ENCODE measurements at places on chromosomes 1 and 21.
A peak's percentile ranks its signal among the peaks of the same experiment; 100 is the strongest.

DNA sequence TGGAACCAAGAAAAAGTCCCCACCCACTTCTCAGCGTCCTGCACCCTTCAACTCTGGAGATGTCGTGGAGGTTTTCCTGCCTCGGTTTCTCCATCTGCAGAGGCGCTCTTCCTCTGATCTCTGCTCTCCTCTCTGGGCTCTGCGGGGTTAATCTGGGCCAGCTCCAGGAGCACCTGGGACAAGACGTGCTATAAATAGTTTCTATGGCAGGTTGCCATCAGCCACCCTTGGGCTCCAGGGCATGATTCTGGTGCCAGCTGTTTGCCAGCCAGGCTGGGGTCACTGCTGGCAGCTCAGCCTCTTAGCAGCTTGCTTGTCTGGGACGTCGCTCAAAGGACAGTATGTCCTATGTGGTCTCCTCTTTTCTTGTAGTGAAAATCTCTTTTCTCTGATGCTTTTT lies 137.1 kb downstream of the ACTL8 start:
- no peak for DNase-seq

DNA sequence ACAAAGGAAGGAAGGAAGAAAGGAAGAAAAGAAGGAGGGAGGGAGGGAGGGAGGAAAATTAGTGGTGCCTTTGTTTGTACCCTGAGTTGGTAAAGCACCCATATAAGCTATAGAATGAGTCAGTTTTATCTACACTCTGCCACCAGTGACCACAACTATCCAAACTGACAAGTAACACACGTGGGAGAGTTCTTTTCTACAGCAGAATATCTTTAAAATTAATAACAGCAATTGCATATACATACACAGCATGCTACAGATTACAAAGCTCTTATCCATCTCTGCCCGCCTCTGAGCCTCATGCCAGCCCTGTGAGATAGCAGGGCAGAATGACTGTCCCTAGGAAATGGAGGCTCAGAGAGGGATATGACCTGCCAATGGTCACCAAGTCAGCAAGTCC lies 20.3 kb downstream of the CDCP2 start:
- no peak for DNase-seq

GRCh38 chr1:6819246-6820040 lies 34.2 kb downstream of the CAMTA1 start:
- no peak for DNase-seq

DNA sequence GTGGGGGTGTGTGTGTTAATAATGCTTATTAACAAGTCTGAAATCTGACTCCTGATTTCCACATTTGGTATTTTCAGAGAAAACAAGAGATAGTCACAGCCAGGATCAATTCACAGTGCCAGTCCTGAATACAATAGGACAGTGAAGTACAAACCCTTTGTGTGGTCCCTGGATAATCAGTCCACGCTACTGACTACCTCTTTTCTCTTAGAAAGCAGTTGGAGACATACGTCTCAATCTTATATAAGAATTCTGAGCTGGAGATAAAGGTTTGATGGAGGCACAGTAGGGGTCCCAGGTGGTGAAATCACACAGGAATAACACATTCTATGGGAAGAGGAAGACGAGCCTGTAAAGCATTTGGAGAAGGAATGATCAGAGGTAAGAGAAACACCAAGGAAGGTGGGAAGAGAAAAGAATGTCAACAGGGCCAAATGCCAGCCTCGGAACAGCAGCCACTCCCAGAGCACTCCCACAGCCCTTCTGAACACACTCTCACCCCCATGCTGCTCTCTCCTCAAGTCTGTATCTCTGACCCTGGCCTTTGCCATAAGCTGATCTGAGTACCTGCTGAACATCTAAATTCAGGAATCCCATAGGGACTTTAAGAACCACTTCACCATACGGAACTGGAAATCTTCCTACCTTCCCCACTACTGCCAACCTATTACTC lies 48.6 kb downstream of the TRAF5 start:
- DNase-seq = peak; percentile 10

DNA sequence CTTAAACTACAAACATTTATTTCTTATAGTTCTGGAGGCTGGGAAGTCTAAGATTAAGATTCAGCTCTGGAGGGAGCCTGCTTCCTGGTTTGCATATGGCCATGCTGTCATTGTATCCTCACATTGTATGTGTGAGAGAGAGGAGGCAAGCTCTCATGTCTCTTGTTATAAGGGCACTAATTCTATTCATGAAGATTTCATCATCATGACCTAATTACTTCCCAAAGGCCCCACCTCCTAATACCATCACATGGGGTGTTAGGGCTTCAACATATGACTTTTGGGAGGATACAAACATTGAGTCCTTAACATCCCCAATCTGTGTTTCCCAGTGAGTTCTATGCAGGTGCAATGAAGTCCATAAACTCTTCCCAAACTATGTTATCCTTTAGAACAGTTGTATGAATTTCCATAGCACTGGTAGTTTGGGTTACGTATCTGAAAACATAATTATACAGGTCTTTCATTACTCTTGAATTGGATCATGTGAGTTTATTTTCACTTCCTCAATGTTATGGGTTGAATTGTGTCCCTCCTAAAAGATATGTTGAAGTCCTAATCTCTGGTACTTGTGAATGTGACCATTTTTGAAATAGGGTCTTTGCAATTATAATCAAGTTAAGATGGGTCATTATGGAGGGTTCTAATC lies 124.2 kb downstream of the RUNX1 start:
- no peak for DNase-seq

DNA sequence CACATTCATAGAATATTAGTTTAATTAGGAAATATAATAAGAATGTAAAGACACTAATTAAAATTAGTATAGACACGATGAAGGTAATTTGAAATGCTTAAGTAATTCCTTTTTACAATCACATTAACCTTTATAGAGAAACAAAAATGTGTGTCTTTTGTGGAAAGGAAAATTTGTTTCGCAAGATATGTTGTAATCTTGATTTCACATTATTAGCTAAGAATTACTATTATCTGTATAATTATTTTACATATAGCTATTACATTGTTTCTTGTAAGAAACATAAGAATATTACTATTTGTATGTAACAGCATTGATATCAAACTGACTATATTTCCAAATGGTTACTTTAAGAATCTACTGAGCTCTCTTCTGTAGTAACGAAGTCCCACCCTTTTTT lies 111.2 kb downstream of the PTPRC start:
- DNase-seq = no peak

GRCh38 chr1:197896301-197896700 lies 6.1 kb upstream of the C1orf53 start:
- no peak for DNase-seq

DNA sequence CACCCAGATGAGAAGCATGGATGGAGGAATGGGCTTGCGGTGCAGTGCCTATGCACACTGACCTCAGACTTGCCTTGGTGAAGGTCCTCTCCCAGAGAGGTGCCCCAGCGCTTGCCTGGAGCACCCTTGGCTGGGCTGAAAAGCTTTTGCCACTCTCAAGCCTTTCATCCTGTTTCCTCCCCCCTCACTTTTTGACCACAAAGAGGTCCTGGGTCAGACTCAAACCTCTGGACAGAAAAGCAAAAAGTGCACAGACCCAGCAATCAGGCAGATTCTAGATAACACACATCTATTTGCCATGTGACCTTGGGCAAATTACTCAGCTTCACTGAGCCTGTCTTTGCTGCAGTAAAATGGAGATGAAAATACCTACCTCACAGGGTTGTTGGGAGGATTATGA lies 7.3 kb downstream of the TMEM35B start:
- no peak for DNase-seq

GRCh38 chr1:214425101-214425500 lies 126.3 kb downstream of the PTPN14 start:
- no peak for DNase-seq

GRCh38 chr1:18009478-18009961 lies 98.1 kb upstream of the IGSF21 start:
- no peak for DNase-seq

GRCh38 chr1:22808676-22809483 lies 98.2 kb downstream of the EPHB2 start:
- peak; percentile 84 for DNase-seq

DNA sequence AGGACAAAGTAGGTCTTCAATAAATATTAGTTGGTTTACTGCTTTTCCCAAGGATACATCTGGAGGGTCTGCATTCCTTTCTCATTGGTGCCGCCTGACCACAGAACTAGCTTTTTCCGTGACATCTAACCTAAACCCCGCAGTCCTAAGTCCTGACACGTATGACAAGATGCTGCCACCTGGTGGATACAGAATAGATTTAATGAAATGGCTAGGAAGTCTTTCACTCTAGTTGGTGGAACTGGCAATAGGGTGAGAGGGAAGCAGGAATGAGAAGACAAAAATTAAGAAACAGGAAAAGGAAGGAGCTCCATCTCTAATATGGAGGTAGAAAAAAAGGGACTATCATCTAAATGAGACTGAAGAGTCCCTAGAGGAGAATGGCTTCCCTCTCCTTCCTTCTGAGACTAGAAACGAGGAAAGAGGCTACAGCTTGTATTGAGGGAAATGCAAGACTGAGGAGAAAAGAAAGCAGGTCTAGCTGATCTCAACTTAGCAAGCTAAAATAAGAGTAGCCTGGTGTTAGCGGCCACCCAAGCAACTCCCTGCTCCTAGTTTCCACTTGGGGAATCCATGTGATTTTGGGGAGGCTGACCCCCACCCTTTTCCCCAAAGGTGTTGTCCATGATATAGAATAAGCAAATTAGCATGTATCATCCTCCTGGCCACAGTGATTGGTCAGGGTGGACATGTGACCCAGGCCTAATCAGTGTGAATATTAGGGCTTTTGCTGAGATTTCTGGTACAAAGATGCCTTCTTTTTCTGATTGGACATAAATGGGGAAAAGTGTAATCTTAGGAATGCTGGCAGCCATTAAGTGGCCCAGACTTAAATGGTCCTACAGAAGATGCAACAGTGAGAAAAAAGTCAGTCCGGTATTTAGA lies 5.9 kb downstream of the RFX5 start:
- peak; percentile 78 for DNase-seq

- DNase-seq = no peak
These were observed 40.4 kb downstream of the RIMS3 start for GRCh38 chr1:40625076-40625475.

DNA sequence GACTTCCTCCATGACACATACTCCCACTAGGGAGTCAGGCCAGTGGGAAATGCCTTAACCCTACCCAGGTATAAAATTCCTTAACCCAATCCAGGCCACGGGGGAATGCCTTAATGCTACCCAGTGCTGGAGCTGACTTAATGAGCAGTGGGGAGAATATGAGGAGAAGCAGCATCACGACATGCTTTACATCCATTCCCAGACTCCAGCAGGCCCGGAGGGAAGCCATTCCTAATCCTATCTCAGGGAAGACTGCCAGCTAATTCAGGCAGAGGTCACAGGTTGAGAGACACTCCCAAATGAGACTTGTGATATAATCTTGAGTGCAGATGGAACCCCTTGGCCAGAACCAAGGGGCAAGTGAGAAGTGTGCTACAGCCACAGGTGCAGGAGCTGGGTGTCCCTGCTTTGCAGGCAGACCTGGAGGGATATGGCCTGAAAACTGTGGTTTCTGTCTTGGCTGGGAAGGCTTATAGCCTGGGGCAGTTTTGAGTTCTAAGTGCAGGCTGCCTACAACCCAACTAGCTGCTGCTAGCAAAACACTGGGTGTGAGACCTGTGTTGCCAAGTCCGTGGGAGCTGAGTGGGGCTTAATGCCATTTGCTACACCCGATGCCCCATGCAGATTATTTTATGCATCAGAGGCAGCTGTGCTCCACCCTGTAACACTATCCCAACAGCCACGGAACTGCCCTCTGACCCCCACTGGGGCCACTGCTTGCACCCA lies 45.1 kb upstream of the GUCA2A start:
- DNase-seq = peak; percentile 73

DNA sequence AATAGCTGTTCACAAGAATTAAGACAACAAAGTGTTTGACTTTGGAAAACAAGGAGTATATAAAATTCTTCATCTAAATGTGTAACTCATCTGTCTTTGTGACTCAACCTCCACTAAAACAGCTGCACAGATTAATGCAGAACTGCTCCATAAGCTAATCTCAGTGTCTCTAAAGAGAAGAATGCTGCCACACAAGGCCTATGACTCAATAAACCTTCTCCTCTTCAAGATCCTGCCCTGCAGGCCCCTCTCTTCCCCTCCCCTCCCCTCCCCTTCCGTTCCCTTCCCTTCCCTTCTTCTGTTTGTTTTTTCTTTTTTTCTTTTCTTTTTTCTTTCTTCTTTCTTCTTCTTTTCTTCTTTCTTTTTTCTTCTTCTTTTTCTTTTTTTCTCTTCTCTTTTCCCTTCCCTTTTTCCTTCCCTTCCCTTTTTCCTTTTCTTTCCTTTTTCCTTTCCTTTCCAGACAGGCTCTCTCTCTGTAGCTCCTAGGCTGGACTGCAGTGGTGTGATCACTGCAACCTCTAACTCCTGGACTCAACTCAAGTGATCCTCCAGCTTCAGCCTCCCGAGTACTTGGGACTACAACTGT lies 1052.8 kb downstream of the BRINP3 start:
- no peak for DNase-seq

- DNase-seq = no peak
These were observed 121.7 kb upstream of the KIAA0040 start for GRCh38 chr1:175314300-175314699.
